ENCODE measurements at places on chromosomes 7 and 10.

GRCh38 chr7:158013085-158013668 is 574.4 kb downstream of the PTPRN2 start:
- no peak for DNase-seq

DNA sequence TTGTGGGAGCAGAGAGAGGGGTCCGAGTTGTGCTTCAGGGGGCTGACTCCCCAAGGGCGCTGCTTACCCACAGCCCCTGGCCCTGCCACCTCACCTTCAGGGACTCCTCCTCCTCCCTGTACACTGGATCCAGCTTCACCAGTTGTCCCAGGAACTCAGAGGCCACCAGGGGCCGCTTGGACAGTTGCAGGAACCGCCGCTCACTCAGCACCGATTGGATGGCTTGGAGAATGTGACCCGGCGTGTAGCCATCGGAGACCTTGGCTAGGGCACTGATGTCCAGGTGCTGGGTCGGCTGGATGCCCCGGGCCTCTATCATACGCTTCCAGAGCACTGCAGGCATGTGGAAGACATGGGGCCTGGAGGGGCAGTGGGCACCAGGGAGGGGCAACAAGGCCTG is 4.5 kb upstream of the ASB10 start:
- DNase-seq, result no peak

- DNase-seq, result no peak
These were observed 35.3 kb downstream of the DIP2C start for GRCh38 chr10:653991-654646.

GRCh38 chr7:494906-495305 is 24.7 kb downstream of the PDGFA start:
- no peak for DNase-seq

DNA sequence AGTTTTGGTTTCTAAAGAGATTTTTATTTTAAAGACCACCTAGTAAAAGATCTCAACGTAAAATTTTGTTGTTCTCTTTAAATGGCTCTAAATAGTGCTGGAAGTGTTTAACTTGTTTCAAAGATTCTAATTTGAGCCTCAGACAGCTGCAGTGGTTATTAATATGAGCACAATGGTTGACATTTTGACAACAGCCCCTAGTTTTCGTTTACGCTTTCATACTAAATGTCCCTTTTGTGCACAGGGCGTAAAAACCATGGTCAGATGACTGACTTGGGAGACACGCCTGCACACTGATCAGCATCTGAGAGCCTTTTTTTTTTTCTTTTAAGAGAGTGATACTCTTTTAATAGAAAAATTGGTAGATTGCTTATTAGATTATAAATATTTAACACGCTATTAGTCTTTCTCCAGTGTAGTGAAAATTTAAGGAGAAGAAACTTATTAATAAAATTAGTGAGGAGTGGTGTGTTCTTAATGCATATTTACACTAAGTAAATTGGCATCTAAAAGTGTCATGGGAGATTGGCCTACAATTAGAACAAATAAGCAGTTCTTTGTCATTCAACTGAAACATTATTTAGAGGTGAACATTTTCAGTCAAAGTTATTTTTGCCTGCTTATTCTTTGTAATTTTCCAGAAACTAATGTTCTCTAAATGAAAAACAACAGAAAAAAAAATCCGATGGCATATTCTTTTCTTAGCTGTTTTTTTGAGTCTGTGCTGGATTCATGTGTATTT is 182.8 kb upstream of the PHYHIPL start:
- DNase-seq, result no peak

- DNase-seq, result no peak
These were observed 93.4 kb upstream of the PARD3 start for GRCh38 chr10:34908481-34908880.

DNA sequence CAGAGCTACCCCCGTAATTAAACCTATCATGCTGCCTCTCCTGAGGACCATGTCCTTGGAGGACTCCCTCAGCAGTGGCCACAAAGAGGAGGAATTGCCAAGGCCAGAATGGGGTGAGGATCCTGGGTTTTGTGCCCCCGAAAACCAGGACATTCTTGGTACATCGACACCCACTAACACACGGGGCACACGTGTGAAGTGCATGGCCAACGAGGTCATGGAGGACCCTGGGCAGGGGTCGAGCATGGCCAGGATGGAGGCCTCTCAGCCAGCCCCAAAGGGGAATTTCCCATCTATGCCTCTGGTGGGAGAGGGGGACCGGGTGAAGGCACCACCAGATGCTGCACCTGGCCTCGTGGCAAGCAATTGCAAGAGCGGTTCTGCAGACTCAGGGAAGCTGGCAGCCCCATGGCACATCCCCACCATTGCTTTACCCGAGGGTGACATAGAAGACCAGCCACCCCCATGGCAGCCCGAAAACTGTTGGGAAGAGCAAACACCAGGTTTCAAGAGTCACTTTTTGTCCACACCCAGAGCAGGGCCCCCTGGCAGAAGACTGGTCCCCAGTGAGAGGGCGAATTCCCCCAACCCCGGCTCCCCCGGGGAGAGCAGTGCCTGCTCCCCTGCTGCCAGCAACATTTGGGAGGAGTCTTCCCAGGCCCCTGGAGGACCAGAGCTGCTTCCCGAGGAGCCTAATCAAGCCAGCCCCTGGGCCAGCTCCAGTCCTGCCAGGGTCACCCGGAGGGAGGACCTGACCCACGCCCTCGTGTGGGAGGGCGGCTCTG is 26.4 kb downstream of the C10orf71 start:
- DNase-seq, result no peak

DNA sequence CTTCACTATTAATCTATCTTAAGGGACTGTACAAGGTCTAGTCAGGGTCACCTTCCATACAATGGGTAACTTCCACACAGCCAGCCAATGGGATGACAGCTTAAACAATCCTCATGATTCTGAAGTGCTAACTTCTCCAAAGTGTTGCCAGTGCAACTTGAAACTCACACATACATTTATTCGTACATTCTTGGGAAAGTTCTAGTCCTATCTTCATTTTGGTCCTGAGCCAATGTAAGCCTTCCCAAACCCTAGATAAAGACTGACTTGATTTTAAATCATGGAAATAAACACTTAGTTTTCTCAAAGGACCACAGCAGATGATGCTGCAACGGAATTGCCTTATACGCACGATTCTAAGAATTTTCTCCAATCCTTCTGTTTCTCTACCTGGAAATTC is 117.5 kb upstream of the COL1A2 start:
- DNase-seq, result no peak

DNA sequence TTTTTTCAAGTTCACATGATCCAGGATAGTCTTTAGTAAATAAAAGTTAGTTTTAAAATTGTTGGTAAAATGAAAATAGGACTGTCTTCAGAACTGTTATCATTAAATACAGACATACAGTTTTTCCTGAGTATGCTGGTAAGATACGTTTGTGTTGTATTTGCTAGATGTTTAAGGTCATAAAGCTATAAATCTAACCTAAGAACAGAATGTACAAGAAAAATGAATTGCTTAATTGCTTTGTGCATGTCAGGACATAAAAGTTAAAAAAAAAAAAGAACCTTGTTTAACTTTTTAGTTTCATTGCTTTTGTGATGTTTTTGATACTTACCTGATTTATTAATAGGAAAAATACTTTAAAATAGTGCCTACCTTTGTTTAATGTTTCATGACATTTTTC is 29.2 kb upstream of the CLDN4 start:
- DNase-seq, result no peak

DNA sequence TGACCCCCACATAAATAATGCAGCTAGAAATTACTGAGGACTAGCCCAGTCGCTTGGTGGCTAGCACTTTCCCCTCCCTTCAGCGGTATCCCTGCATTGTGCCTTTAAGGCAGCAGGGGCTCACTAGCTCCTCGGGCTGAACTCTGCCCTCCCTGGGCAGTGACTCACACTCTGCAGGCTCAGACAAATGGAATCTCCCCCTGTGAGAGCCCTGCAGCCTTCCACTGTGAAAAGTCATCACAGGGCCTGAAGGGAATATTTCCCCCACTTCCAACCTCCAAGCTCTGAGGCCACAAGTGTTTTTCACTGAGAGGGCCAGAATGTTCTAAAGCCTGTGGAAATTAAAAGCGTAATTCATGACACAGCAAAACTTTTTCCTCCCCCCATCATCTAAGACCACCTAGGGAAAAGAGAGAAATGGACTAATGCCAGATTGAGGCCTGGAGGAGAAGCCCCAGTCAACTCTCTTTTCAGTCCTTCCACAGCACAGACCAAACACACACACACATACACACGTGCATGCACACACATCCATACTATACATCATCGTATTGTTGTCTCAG is 93.6 kb upstream of the COL1A2 start:
- peak; percentile 63 for DNase-seq

GRCh38 chr7:27693794-27694193 is 31.1 kb upstream of the HIBADH start:
- no peak for DNase-seq

- no peak for DNase-seq
These were observed 167.8 kb downstream of the BAMBI start for GRCh38 chr10:28845009-28845682.

- no peak for DNase-seq
These were observed 13.0 kb downstream of the EN2 start for GRCh38 chr7:155470686-155471638.

DNA sequence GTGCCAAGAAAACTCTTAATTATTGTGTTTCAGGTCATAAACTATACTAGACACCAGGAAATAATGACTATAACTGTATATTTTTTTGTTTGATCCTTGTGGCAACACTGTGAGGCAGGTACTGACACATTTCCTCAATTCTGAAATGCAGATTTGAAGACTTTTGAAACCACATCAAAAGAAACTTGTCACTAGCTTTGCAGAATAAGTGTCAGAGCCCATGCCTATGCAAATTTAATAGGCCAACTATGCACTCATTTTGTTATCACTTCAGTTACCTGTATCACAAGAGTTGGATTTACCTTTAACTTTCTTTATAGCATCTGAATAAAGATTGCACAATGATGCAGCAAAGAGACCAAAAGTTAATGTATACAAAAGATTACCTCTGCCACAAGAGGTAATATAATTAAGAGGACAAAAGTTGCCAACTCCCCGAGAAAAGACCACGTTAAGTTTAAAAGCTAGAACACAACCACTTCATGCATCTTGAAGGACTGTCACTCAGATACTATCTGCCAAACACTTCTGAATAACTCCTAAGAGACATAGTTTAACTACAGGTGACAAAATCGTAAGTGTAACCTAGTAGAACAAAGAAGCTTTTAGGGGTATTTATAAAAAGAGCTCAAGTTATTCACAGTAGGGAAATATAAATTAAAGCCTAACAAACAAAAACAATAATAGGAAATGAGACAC is 80.5 kb downstream of the ELAPOR2 start:
- DNase-seq, result no peak

- no peak for DNase-seq
These were observed 8.7 kb upstream of the BHLHA15 start for GRCh38 chr7:98202367-98203195.

DNA sequence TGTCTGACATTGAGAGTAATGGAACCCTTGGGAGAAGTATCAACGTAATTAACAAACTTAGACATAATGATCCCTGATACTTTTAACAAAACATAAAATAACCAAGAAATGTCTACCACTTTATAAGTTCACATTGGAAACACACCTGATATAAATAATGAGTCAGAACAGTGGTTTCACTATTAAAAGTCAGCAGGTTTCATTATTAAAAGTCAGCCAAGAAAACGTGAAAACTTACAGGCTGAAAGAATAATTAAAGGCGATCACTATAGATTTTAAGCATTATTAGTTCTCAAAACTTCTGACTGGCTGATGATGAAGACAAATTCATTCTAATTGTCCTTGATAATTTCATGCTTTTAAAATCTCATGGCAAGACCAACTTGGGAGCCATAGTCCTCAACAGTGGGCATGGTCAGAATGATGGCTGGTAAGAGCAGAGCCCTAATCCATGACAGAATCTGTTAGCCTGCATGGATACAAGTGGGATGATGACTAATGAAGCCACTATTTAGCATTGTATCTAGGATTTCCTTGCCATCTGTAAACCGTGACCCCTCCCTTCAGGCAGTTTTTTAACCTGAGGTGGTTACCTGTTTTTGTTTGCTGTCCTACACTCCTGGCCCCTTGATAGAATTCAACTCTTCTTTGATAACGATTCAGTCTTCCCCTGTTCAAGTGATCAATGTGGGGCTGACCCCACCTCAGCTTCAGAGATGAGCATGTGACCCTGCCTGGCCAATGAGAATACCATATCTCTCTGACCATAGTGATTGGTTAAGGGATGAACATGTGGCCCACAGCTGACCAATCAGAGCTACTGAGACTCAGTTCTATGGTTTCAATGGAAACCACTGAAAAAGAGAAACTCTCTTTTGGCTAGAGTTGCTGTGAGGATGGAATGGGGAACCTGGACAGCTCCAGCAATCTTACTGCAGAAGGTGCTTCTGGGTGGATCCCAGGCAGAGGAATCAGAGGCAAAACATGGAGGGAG is 151.0 kb downstream of the PLPP4 start:
- no peak for DNase-seq

DNA sequence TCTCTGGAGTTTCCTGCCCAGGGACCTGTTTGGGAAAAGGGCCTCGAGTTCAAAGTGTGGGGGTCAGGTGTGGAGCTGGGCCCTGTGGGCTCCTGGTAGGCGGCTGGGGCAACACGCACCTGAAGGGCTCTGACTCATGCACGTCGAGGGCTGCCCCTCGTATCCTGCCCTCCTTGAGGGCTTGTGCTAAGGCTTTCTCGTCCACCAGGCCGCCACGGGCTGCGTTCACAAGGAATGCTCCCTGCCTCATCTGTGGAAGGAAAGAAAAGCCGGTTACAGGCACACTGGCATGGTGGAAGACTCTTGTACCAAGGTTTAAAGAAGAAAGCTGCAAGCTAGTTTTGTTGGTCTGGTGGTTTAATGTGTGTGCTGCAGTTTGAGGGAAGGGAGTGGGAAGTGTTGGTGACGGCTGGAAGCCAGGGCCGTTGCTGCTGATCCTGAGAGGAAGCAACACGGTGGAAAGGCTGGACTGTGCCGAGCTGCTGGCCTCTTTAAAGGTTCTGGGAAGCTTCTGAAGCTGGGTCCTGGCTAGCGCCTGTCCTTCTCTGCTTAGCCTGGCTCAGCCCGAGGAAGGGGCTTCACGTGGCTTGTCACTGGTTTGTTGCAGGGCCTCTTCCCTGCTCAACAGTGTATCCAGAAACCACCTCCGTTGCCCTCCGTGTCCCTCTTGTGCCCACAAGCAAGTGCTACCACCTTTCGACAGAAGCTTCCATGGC is 52.0 kb downstream of the ZRANB1 start:
- DNase-seq, result no peak

GRCh38 chr10:87818505-87819288 is 671 bp upstream of the ATAD1 start:
- no peak for DNase-seq

DNA sequence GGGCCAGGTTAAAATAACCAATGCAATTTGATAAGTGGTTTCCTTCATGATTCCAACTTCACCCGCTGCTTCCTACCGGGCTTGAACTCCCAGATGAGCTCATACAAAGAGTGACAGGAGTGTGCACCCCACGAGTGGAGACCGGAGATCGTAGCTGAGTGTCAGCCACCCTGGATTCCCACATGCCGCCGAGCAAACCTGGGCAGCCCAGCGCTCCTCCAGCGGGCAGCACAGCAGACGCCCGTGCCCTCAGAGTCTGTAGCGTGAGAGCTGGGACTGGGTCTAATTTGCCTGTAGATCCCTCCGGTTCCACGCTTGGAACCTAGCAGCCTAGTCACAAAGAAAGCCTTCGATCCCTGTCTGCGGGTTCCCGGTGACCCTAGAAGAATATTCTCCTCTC is 476.1 kb upstream of the MGMT start:
- DNase-seq, result no peak

GRCh38 chr10:34291466-34292193 is 523.5 kb downstream of the PARD3 start:
- no peak for DNase-seq

Data from thoracic aorta (tissue), 2 donors.